Vein endothelial cell (primary cell): ENCODE measurements at places on chromosomes 1 and 21. TPM values are rescaled to one million over a fixed set of nuclear protein-coding genes. Genes with fewer than 3 reads are reported as not detected.

Gene AKR7A3
- 0.57 and 0.65 TPM in 2 replicates for total RNA-seq

Gene CTSK
- 2.0 and 3.7 TPM in 2 replicates for total RNA-seq

Gene SYDE2
- total RNA-seq, result 5.9 and 7.6 TPM in 2 replicates

Gene GCSAML
- not detected in 2 replicates for total RNA-seq

Gene RBM11
- total RNA-seq, result not detected in 2 replicates

Gene MINDY1
- 13.6 and 15.4 TPM in 2 replicates for total RNA-seq
